ENCODE measurements at places on chromosomes 3 and 15.

DNA sequence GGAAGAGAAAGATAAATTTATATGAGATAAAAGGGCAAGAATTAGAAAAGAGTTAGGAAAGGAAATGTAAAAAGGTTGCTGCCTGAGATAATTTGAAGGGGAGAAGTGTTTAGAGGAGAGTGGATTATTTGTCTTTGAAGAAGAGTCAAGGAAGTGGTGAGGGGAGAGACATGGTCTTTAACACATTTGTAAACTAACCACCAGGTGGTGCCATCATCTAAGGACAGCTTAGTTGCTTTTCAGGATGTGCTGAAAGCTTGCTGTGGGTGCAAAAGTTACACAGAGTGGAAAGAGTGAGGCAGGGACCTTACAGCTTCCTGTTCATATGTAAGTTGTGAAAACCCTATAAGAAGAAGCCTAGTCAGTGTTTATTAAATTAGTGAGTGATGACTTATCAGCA, 114.1 kb upstream of the DNAJC19 start:
- no peak for DNase-seq

GRCh38 chr3:81544385-81544784, 217.1 kb downstream of the GBE1 start:
- no peak for DNase-seq

- no peak for DNase-seq
Measured at GRCh38 chr15:60009980-60010732, 6.0 kb downstream of the FOXB1 start.

DNA sequence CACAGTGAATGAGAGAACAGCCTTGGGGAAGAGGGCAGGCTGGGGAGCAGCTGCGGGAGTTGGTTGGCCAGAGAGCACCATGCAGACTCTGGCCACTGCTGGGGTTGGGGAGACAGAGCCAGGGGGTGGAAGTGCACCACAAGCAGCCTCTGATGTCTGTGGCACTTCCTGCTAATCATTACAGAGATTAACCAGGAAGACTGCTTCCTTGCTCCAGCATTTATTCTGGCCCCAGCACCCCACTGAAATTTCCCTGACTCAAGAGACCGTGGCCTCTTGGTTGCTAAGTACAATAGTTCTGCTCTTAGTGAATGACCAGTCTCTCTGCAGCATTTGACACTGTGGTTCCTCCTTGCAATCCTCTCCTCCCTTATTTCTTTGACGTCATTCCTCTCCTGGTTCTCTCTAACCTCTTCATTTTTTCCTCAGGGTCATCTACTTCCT, 266.2 kb upstream of the ROPN1 start:
- no peak for DNase-seq

- no peak for DNase-seq
Measured at GRCh38 chr3:180433152-180433551, 168.8 kb upstream of the TTC14 start.

GRCh38 chr15:64044300-64045100, 1.8 kb downstream of the DAPK2 start:
- DNase-seq = no peak

DNA sequence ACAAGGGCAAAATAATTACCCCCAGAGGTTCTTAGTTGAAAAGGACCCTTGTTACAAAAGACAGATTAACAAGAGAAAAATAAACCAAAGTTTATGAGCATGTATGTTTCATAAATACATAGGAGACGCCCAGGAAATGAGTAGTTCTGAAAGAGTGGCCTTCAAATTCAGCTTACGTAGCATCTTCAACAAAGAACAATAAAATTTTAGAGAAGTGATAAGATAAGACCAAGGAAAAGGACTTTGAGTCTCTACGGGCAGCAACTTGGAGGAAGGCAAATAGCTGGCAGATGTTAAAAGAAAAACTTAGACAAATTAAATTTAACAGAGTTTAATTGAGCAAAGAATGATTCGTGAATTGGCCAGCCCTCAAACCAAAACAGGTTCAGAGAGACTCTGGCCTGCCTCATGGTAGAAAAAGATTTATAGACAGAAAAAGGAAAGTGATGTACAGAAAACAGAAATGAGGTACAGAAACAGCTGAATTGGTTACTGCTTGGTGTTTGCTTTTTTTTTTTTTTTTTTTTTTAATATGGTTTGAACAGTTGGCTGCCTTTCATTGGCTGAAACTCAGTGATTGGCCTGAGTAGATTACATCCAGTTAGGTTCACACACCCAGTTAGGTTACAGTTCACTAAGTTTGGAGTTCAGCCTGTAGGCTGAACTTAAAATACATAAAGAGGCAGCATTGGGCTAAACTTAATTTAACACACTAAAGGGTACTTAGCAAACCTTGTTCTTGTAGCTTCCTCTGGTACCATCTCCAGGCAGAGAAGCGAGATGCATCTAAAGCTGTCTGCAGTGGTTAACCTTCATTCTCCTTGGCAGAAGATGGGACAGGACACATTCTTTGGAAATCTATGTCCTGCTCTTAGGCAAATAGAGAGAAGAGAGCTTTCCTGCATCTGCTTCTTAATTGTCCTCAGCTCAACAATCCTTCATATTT, 23.2 kb downstream of the C2CD4B start:
- no peak for DNase-seq

GRCh38 chr3:133038089-133038730, at the start of gene TMEM108:
Gene TMEM108 (plus strand): TSS chr3:133038391.
- DNase-seq = peak; percentile 99

DNA sequence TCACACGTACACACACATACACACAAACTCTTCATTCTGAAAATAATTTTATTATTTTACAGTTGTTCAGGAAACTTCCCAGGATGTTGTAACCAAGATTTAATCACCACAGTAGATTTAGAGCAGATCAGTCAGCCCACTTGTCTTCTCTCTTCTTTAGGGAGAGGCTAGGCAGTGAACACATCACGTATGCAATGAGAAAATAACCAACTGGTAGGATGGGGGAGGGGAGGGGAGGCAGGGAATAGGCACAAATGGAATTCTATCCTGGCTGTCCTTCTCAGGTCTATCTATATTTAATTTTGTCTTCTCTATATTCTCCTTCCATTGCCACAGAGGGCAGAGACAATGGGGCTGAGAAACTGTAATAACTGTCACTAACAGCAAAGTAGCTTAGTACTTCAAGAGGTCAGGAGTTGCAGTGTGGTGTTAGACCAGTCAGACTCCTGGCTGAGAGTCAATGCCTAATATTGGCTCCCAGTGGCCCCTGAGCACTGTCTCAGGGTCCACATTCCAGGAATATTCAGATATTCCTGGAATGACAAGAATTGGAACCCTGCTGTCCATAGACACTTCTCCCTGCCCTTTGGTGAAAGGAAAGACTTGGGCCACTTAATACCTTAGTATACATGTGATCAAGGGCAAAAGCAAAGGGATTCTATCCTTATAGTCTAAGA, 2.6 kb upstream of the HCLS1 start:
- DNase-seq = no peak

DNA sequence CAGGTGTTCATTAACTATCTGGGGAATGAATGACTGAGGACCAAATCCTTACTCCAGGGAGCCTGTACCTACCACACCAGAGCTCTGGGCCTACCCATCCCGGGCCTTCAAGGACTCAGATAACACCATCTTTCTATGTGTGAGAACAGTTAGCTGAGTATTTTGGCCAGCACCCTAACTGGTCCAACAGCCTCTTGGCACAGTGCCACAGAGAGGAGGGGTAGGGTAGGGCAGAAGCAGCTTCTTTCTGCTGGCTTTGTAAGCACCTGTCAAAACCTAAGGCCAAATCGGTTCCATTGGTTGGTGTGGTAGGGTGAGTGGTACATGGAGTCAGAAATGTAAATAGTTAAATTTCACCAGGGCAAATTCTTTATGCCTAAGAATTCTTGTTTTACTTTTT, 26.7 kb downstream of the ISL2 start:
- DNase-seq = no peak

DNA sequence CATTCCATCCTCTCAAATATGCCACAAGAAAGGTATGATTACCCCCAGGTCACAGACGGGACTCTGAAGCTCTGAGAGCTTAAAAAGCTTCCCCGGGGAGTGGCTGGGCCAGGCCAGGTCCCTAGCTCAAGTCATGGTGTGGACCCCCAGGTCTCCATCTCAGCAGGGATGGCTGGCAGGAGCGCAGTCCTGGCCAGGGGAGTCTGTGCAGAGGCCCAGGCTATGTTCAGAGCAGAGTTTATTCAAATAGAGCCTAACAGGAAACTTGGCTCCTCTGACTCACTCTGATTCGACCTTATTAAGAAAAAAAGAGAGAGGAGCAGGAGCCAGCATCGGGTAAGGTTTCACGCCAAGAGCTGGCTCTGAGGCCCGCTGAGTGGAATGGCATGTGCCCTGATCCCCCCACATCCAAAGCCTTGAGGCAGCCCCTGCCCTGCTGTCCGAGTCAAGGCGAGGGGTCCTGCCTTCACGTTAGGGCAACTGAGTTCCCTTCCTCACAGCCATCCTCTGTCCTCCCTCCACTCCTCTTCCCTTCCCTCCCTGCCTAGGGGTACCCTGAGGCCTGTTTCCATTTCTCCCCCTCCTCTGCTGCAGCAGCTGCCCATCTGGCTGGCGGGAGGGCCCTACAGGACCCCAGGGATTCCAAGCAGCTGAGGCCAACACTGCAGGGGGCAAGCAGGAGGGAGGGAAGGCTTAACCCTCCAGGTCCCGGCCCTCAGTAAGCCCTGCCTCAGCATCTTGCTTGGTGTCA, 1.9 kb upstream of the LOXL1 start:
- no peak for DNase-seq

DNA sequence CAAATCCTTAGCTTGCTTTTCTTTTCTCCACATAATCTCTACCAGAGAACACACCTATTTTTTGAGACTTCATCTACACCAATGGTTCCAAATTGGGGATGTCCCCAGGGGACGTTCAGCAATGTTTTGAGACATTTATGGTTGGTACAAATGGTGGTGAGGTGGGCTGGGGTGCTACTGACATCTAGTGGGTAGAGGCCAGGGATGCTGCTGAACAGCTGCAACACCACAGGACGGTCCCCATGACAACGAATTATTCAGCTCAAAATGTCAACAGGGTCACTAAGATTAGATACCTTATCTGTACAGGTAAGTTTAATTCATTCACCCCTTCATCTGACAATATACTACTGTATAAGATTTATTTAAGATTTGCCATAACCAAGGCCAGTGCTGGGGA, 14.4 kb downstream of the GK5 start:
- DNase-seq = peak; percentile 19

- DNase-seq = no peak
Measured at GRCh38 chr3:24828011-24828410, 333.4 kb upstream of the THRB start.

DNA sequence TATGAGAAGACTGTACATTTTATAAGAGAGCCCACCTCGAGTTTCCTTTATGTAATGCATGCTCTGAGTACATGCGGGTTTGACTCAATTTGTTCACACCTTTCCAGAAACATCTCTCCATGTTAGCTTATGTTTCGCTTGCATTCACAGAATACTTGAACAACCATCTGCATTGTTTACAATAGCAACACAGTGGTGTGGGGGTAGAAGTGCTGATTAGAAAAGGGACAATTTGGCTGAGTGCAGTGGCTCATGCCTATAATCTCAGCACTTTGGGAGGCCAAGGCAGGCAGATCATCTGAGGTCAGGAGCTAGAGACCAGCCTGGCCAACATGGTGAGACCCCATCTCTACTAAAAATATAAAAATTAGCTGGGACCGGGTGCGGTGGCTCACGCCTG, 60.9 kb downstream of the NCEH1 start:
- no peak for DNase-seq

- DNase-seq = peak; percentile 22
Measured at GRCh38 chr3:49616491-49616941, 57.6 kb upstream of the APEH start.

GRCh38 chr3:52086976-52087663, 30.7 kb upstream of the DUSP7 start:
- DNase-seq = no peak

DNA sequence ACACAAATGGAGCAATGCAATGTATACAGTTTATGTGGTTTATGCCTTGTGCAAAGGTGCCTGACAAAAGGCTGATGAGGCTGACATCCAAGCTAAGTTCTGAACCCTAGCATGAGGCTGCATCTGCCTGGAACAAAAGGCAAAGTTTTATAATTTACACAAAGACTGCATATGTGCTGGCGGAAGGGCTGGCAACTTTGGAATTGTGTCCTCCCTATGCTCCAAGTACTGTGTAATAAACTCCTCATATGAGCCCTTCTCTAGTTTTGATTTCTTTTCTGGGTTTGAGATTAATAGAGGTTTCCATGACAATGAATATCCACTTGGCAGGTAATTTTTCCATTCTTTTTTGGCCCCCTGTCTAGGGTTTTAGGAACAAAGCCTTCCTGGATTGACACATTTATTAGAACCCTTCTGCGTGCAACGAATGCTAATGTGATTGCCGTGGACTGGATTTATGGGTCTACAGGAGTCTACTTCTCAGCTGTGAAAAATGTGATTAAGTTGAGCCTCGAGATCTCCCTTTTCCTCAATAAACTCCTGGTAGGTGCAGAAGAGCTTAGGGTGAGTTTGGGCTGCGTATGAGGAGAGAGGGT, 10.8 kb downstream of the PLA1A start:
- no peak for DNase-seq

GRCh38 chr15:63212050-63213004, 22.9 kb downstream of the RAB8B start:
- peak; percentile 58 for DNase-seq

GRCh38 chr15:72927451-72927850, 124.8 kb upstream of the NEO1 start:
- no peak for DNase-seq

DNA sequence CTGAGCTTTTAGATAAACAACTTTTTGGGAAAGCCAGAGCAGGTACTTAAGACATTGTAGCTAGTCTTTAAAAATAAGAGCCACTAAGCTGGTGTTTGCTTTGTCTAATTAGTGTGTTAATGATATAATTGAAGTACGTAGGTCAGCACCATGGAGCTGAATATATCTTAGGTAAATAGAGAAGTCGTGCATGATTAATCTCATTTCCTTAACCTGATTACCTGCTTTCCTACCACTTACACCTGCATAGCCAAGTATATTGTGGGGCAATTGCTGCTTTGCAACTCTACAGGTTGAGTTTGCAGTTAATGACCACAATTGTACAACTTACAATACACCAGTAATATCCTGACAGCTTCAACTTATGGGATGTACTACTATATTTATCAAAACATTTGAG, 17.6 kb upstream of the TOPAZ1 start:
- DNase-seq = no peak

GRCh38 chr3:117932441-117932840, 1102.2 kb downstream of the IGSF11 start:
- DNase-seq = no peak

DNA sequence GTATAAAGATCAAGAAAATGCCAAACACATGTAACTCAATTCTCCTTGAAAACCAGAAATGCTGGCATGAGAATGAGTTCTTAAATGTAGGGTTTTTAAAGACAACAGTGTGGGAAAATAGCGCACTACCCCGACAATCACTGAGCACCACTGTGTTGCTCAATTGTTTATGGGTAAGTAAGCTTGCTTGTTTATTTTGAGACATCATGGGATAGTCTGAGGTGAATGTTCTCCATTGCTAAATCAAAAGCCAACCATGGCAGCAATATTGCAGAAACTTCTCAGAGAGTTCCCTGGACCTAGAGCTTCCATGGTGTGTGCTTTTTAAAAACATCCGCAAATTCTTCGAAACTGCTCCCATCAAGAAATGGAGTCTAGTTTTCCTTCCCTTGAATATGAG, 62.7 kb downstream of the CERS3 start:
- no peak for DNase-seq

All from spinal cord (tissue), 10 donors.